ENCODE measurements at places on chromosomes 5 and 9.

DNA sequence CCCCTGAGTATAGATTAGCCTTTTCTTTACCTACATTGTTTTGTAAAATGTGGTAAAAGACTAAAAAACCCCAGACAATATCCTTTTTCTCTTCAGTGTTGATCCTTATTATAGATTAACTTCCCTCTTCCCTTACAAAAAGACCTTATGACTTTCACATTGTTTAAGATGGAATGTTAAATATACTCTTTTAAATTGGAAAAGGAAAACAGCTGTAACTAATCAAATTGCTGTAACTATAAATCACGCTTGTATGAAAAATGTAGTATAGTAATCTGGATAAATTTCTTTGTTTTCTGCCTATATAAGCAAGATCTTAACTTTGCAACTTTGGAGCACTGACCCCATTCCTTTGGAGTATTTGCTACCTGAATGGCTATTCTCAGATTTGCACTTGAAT is 383.1 kb downstream of the FAM170A start:
- DNase-seq, result no peak

DNA sequence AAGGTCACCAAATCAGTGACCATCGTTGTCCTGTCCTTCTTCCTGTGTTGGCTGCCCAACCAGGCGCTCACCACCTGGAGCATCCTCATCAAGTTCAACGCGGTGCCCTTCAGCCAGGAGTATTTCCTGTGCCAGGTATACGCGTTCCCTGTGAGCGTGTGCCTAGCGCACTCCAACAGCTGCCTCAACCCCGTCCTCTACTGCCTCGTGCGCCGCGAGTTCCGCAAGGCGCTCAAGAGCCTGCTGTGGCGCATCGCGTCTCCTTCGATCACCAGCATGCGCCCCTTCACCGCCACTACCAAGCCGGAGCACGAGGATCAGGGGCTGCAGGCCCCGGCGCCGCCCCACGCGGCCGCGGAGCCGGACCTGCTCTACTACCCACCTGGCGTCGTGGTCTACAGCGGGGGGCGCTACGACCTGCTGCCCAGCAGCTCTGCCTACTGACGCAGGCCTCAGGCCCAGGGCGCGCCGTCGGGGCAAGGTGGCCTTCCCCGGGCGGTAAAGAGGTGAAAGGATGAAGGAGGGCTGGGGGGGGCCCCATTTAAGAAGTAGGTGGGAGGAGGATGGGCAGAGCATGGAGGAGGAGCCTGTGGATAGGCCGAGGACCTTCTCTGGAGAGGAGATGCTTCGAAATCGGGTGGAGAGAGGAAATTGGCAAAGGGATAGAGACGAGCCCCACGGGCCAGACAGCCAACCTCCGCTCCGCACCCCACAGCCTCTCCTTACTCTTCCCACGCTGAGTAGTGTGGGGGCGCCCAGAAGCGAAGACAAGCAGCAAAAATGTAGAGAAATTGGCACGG is 1.7 kb downstream of the RXFP3 start:
- DNase-seq, result no peak

DNA sequence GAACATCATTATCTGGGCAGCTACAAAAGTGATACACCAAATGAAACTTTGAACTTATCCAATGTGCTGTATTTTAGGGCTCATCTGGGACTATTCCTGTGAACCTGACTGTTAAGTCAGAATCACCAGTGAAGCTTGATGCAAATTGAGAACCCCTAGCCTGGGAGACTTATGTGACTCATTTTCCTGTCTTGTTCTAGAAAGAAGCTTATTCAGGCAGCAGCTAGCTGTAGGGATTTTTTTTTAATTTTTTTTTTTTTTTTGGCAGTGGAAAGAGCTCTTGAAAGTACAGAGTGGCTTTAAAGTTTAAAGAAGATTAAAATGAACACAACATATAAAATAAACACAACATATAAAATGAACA is 81.1 kb upstream of the TNFAIP8 start:
- DNase-seq, result no peak

DNA sequence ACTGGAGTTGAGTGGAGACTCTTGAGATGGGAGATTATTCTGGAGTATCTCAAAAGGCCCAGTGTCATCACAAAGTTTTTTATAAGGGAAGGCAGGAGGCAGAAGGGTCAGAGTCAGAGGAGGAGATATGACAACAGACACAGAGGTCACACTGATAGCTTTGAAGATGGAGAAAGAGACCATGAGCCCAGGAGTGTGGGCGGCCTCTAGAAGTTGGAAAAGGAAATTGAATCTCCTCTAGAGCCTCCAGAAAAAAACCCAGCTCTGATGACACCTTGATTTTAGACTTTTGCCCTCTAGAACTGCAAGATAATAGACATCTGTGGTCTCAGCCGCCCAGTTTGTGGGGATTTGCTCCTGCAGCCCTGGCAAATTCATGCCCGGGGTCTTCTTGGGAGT is 64.8 kb upstream of the SPTLC1 start:
- DNase-seq, result no peak

GRCh38 chr5:140181002-140181483 is 6.1 kb downstream of the CYSTM1 start:
- no peak for DNase-seq

DNA sequence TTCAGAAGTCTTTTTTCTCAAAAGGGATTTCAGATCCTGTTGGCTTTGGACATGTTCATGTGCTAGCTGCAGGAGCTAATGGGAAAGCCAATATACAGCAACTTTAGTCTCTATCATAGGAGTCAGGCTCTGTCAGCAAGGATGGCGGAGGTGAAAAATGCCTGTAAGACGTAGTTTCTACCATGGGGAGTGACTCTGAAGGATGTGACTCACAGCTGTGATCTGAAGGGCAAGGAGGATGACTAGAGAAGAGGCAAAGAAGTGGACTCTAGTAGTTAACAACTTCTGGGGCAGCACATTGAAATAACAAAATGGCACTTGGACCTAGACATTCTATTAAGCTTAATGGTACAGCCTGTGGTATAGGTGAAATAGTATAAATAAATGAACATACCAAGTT is 3.1 kb upstream of the NDUFS4 start:
- no peak for DNase-seq

- no peak for DNase-seq
Observed at GRCh38 chr9:113995963-113996362, 82.1 kb downstream of the AMBP start.

- no peak for DNase-seq
Observed at GRCh38 chr9:96281641-96282040, 20.3 kb downstream of the HSD17B3 start.

DNA sequence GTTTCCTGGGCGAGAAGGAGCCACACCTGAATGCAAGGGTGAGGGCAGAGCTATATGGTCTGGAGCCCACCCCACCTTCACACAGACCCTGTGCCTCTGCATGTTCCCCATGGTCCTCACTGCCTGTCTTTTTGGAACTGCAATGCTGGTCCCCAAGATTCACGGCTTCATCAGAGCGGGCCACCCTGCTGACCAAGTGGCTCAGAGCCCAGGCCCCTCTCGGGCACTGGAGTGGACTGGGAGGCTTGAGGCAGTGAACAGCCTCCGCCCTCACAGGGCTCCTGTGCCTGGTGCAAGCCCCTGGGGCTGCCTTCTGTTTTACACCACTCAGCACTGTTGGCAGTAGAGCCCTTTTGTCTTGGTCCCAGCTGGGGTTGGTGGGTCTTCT is 143.2 kb downstream of the CACNA1B start:
- DNase-seq, result no peak

DNA sequence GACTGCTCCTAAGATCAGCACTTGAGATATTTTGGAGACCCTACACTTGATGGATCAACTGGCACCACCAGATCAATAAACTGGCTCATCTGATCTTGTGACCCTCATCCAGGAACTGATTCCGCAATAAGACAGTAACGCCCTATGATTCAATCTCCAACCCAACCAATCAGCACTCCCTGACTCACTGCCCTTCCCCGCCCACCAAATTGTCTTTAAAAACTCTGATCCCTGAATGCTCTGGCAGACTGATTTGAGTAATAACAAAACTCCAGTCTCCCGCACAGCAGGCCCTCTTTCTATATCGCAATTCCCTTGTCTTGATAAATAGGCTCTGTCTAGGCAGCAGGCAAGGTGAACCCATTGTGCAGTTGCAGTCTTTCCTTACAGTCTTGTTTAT is 677.0 kb downstream of the LRRC70 start:
- no peak for DNase-seq

- no peak for DNase-seq
Observed at GRCh38 chr5:137836997-137837396, 30.7 kb upstream of the MYOT start.

DNA sequence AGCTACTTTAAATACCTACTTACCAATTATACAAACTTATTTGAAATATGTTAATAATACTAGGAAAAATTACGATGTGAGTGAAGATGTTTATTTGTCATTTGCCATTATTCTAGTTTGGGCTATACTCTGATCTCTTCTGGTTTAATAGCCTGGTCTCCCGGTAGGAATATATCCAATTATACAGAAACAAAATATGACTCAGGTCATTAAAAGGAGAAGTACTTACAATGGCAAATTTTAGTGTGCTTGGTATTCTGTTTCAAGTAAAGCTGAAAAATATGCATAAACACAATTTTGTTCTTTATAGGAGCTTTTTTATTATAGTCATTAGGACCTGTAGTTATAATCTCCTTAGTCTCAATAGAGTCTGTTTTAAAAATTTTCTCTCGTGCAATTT is 176.8 kb downstream of the SLCO4C1 start:
- DNase-seq, result no peak

GRCh38 chr5:68269820-68270219 is 54.3 kb downstream of the PIK3R1 start:
- DNase-seq, result no peak

DNA sequence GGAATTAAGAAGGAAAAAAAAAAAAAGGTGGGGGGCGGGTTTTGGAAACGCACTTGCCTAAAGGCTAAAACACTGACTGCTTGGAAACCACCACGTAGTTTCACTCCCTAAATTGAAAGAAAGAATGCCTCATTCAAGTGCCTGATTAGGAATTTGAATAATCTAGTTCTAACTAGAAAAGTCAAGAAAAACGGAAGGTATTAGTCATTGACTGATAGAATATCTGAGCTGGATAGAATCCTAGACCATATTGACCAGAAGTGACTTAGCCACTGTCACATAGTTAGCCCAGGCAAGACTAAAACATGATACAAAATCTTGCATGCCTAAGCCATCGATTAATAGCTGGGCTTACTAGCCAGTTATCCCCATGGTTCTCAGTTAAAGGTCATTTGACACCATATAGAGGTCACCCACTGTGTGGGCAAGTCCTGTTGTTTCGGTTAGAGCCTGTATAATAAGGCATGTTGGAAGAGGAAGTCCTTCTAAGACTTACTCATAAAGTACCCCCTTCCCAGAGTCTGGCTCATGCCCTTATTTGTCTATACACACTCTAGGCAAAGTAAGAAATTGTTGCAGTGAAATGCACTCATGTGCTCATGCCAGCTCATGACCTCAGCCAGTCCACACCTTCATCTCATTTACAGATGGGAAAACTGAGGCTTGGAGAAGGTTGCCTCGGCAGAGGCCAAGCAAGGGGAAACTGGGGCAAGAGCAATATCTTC is 40.2 kb downstream of the SH3RF2 start:
- DNase-seq, result no peak

- DNase-seq, result no peak
Observed at GRCh38 chr5:128637031-128637430, 99.0 kb upstream of the FBN2 start.

- no peak for DNase-seq
Observed at GRCh38 chr9:125329978-125330377, 68.4 kb downstream of the GAPVD1 start.

- no peak for DNase-seq
Observed at GRCh38 chr9:3541206-3541605, 15.4 kb upstream of the RFX3 start.

- DNase-seq, result no peak
Observed at GRCh38 chr5:81268521-81269196, 32.7 kb upstream of the ZCCHC9 start.

- DNase-seq, result no peak
Observed at GRCh38 chr5:14383923-14384322, 197.7 kb upstream of the OTULINL start.

- no peak for DNase-seq
Observed at GRCh38 chr5:37029436-37029835, 152.9 kb downstream of the NIPBL start.

DNA sequence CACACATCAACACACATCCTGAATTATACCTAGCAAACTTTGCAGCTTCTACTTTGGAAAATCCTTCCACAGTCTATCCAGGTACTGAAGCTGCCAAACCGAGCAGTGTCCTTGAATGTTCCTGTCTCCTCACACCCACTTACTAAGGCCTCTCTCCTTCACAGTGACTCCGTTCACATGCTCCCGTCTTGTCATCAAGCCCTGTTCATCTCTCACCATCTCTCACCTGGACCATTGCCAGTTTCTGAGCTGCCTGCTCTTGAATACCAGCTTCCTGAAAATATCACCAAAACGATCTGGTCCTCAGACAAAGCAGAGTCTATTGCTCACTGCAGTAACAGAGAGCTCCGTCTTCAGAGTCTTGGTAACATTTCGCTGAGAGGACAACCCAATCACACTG is 57.4 kb downstream of the GCNT1 start:
- no peak for DNase-seq

- no peak for DNase-seq
Observed at GRCh38 chr9:88174324-88174723, 36.0 kb upstream of the SPATA31C2 start.

- no peak for DNase-seq
Observed at GRCh38 chr5:172048539-172049101, 42.2 kb upstream of the FBXW11 start.

DNA sequence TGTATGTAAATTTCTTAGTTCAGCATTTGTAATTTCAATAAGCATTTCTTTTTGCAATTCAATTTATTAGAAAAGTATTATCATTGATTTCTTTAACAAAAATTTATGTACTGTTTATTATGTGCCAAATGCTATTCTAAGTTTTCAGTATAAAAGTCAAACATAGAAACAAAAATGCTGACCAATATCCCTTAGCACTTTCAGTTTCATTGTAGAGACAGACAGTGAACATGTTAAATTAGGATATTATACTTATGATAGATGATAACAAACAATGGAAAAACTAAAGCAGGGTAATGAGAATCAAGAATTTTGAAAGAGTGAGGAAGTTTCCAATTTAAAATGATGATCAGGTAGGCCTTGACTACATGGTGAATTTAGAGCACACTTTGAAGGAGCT is 1106.0 kb downstream of the TAF11L14 start:
- DNase-seq, result no peak

GRCh38 chr5:142386137-142387023 is 61.6 kb upstream of the SPRY4 start:
- DNase-seq, result no peak

Data from activated T-cell treated with anti-CD3 and anti-CD28 coated beads for 48 hours (primary cell).